Breast epithelium (tissue), 4 donors: ENCODE measurements at places on chromosomes 4 and X.
A peak's percentile ranks its signal among the peaks of the same experiment; 100 is the strongest.

GRCh38 chrX:120244395-120244734 is 6.2 kb upstream of the ZBTB33 start:
- DNase-seq = no peak

DNA sequence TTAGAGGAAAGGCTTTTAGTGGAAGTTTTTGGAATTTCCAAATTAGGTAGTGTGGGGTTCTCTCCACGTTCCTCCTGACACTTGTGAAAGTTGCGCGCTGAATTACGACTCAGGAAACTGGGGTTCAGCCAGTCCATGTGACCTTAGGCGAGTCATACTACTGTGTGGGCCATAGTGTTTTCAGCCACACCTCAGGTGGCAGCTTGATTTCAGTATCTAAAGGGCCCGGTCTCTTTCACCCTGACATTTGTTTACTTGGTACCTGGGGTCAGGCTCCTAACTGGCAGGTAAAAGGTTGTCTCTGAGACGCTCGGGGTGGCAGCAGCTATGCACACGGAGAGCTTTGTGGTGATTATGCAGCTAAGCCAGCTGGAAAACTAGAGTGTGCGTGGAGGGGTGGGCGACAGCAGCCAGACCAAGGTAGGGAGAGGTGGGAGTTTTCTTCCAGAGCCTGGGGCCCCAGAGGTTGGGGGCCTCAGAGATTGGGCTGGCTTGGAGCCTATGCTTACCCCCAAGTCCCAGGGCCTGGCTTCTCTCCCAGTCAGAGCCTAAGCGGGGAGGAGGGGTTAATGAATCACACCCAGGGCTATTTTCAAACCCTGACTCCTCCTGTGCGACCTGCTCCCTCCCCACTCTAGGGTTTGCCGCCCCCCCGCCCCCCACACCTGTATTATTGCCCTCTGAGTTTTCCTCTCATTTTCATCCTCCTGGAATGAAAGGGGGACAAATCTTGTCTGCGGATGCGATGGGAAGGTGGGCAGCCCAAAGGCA is 47.2 kb downstream of the STARD8 start:
- no peak for DNase-seq

- no peak for DNase-seq
Measured at GRCh38 chrX:31251336-31251735, 179.5 kb upstream of the FTHL17 start.

DNA sequence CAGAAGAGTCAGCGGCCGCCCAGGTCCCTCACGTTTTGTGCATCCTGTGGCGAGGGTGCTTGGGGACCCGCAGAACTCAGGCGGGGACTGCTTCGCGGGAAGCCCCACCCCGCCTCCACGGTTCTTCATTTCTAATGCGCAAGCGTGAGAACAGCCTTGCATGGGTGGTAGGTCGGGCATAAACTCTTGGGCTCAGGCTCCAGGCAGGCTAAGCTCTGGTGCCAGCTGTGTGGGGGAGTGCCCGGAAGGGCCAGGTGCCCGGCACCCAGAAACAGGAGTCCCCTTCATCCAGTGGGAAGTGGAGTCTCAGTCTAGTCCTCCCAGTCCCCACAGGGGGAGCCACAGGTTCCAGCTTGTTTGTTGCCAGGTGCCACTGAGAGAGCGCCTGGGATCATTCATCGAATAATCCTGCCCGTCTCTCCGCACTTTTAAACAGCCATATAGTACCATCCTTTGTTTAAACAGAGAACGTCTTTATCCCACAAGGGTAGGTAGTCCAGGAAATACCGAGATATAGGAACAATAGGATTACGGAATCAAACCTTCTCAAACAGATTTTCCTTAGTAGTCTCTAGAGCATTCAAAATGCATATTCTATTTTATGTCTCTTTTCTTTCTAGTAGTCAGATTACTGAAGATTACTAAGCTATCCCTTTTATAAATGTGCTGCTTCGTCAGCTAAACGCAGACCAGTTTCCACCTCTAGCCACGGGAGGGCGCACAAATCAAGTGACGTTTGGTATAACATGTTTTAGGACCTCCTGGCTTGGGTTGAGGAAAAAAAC is 12.7 kb upstream of the RBBP7 start:
- peak; percentile 53 for DNase-seq

GRCh38 chr4:75714011-75714410 is 10.4 kb upstream of the USO1 start:
- no peak for DNase-seq

DNA sequence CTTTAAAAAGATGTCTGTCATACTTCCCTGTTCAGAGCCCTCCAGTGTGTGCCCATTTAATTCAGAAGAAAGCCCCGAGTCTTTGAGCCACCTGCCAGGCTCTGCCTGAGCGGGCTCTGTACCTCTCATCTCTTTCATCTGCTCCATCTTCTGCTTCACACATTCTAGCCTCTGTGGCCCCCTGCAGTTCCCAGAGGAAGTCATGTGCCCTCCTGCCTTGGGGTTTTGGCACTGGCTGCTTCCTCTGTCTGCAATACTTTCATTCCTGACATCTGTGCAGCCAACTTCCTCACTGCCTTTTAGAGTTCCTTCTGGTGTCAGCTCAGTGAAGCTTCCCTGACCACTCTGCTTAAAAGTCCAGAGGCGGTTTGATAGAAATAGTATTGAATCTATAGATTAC is 6.2 kb upstream of the STK32B start:
- DNase-seq = no peak

GRCh38 chr4:157025898-157026297 is 50.1 kb upstream of the GLRB start:
- no peak for DNase-seq
